ENCODE measurements at places on chromosomes 7 and 10.

DNA sequence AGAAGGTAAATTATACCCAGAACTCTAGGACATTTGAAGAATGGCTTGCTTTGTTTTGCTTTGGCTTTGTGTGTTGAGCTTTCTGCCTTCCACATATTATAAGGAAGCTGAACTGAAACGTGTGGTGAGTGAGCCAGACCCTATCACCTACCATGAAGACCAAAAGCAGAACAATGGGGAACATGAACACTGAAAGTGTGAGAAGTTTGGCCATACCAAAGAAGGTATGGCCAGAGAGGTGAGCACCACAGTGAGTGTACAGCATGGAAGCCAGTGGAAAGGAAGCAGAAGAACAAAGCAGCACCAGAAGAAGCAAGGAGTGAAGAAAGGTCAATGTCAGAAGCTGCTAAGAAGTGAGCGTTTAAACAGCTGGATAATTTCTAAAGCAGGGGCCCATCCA is 59.7 kb upstream of the CCDC71L start:
- DNase-seq = no peak

GRCh38 chr7:102181517-102181916 is 105.2 kb upstream of the SH2B2 start:
- DNase-seq = no peak

- DNase-seq = peak; percentile 11
These were observed at the start of gene CHRM2 for GRCh38 chr7:136868496-136869000. TSS of gene CHRM2 (plus strand) at chr7:136868652. CDS start at chr7:137014866, 146,214 bp downstream.

- DNase-seq = peak; percentile 17
These were observed 795.3 kb upstream of the CELF2 start for GRCh38 chr10:10222304-10222841.

- DNase-seq = no peak
These were observed 147.0 kb upstream of the SLC13A1 start for GRCh38 chr7:123346766-123347165.

DNA sequence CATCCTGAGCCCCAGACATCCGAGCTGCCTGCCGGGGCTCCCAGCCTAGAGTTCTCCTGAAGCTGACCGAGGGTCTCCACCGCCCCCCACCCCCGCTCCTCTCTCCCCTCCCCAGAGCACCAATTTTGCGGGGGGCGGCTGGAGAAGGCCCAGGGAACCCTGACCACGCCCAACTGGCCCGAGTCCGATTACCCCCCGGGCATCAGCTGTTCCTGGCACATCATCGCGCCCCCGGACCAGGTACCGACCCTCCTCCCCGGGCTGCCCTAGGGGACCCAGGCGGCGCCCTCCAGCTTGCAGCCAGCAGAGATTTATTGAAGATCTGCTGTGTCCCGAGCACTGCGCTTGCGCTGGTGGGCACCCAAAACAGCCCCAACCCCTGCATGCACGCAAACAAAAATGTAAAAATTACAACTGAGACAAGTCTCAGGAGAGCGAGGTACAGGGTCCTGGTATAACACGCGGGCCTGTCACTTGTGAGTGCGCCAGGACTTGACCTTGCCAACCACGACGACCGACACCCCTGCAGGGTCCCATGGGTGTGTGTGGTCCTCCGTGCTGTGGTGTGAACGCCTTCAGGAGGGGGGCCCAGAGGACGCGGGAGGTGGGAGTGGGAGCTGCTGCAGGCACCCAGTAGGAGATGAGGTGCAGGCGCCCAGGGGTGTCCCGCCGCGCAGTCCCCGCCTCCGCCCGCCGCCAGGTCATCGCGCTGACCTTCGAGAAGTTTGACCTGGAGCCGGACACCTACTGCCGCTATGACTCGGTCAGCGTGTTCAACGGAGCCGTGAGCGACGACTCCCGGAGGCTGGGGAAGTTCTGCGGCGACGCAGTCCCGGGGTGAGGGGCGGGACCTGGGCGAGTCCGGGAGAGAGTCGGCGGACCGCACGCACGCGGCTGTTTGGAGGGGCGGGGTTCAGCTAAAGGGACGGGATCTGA is 3.1 kb downstream of the PCOLCE start:
- no peak for DNase-seq

DNA sequence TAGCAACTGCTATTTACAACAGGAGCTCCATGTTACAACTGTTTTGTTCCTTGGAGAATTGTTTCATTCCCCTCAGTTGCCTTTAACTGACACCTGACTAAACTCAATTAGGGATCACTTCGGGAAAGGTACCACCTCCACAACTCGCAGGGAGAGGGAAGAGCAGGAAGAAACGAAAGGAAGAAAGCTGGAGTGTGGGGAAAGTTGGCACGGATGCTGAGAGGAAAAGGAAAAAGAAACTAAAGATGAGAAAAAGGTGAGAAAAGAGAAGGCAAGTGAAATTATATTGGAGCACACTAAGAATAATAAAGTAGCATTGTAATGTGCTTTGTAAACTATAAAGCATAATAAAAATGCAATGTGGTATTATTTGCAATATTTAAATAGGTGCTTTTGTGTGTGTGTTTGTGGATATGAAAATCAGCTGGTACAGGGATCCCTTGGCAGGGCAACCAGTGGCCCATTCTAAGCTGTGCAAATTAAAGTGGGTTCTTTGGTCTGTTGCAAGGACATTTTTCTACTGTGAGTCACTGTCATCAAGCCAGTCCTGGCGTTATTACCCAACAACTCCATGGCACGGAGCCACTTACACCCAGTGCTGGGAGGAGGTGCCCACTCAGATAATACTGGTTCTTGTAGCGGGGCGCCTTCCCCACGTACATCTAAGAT is 45.9 kb downstream of the HIPK2 start:
- peak; percentile 79 for DNase-seq

DNA sequence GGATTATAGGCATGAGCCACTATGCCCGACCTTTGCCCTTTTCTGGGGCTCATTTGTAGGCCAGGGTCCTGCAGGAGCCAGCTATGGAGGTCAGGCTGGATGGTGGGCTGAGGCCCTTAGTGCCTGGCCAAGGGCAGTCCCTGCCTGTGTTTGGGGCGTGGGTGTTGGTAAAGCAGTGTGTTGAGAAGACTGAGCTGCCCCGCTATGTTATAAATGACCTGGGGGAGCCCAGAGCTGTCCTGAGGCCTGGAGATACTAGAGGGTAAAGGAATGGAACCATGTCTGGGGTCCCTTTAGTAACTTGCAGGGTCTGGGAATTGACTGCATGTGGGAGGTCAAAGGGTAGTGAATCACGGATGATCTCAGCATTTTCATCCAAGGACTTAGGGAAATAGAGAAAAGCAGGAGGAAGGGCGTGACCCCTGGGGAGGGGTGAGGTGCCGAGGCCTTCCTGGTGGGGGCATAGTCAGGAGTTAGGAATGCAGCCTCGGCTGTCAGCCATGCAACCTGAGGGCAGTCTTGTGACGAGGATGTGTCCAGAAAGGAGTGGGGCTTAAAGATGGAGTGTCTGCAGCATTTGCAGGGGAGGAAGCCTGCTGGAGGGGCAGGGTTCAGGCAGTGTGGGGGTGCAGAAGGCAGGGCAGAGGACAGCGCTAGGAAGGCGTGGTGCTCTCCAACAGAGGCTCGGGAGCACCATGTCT is 31.5 kb downstream of the TMEM248 start:
- DNase-seq = peak; percentile 79

DNA sequence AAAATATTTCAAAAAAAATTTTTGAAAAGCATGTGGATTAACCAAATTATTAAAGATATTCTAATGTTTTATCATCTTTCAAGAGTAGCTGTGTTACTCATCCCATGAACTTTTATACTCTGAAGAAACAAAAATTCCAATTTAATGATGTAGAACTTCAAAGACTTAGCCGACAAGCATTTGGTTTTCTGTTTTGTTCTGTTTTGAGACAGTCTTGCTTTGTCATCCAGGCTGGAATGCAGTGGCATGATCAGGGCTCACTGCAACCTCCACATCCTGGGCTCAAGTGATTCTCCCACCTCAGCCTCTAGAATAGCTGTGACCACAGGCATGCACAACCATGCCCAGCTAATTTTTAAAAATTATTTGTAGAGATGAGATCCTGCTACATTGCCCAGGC is 17.8 kb upstream of the LCOR start:
- DNase-seq = peak; percentile 56

- DNase-seq = peak; percentile 90
These were observed 28.5 kb downstream of the CHCHD3 start for GRCh38 chr7:133053321-133053891.

GRCh38 chr7:7529328-7529727 is 6.3 kb downstream of the COL28A1 start:
- no peak for DNase-seq

Measured in AG20443 (cell line).